Esophagus squamous epithelium (tissue), 5 donors: ENCODE measurements at places on chromosomes 6 and 20. TPM values are rescaled to one million over a fixed set of nuclear protein-coding genes. Genes with fewer than 3 reads are reported as not detected.

The CCM2L gene
- total RNA-seq = 4.8 TPM

DNA sequence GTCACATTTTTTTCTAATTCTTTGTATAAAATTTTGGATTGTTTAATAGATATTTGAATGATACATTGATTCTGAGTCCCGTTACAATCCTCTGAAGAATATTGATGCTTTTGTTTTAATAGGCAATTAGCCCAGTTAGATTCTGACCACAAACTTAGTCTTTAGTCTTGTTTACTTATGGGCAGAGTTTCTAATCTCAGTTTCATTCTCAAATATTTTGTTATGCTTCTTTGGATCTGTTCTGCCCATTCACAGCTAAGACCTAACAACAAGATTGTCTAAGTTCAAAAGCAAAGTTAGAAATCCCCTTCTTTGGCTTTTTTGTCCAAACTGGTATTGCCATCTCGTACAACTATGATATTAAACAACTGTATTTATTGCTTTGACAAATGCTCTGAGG is 58.0 kb downstream of the TBXT start:
- no peak overlapping the region for H3K4me3 ChIP-seq
- H3K4me1 ChIP-seq = no peaks in the 10 kb centered on the region
- no peak overlapping the region for H3K27ac ChIP-seq
- H3K27me3 ChIP-seq = no peaks in the 10 kb centered on the region
- DNase-seq = no peak

GRCh38 chr20:9711872-9712271 is 127.0 kb downstream of the PAK5 start:
- no peak for DNase-seq
- H3K4me1 ChIP-seq = no peaks in the 10 kb centered on the region
- H3K36me3 ChIP-seq = no peaks in the 10 kb centered on the region
- no peaks in the 10 kb centered on the region for H3K27me3 ChIP-seq
- no peak overlapping the region for H3K27ac ChIP-seq

GRCh38 chr20:50460608-50461267 is 49.4 kb upstream of the PTPN1 start:
- peaks cover 27% of the 10 kb centered on the region for H3K4me1 ChIP-seq
- peak overlapping the region; percentile 19 for H3K27ac ChIP-seq
- H3K27me3 ChIP-seq = no peaks in the 10 kb centered on the region
- H3K4me3 ChIP-seq = no peak overlapping the region
- no peak for DNase-seq

GRCh38 chr6:139161169-139161568 is 26.3 kb downstream of the HECA start:
- no peak for DNase-seq
- H3K27ac ChIP-seq = peak overlapping the region; percentile 62
- no peak overlapping the region for H3K4me3 ChIP-seq
- no peaks in the 10 kb centered on the region for H3K36me3 ChIP-seq
- no peaks in the 10 kb centered on the region for H3K27me3 ChIP-seq

- no peak overlapping the region for H3K4me3 ChIP-seq
- H3K27ac ChIP-seq = no peak overlapping the region
- no peak for DNase-seq
- H3K4me1 ChIP-seq = no peaks in the 10 kb centered on the region
Observed at GRCh38 chr6:85756982-85757381, 114.3 kb upstream of the SYNCRIP start.

DNA sequence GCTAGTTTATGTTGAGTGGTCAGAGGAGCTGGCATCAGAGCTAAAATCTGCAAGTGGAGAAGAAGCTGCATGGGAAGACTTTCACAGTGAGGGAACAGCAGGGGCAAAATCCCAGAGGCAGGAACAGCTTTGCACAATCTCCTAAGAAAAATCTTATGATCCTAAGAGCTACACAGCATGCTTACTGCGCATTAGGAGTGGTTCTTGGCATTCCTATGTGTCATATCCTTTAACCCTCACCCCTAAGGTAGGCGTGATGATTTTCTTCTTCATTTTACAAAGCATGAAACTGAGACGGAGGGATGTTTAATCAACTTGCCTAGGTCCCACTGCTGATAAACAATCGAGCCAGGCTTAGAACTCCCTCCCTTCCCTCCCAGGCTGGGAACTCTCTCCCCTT is 313.6 kb upstream of the SULF2 start:
- no peaks in the 10 kb centered on the region for H3K4me1 ChIP-seq
- no peaks in the 10 kb centered on the region for H3K27me3 ChIP-seq
- no peak overlapping the region for H3K27ac ChIP-seq
- no peaks in the 10 kb centered on the region for H3K36me3 ChIP-seq
- no peak for DNase-seq

DNA sequence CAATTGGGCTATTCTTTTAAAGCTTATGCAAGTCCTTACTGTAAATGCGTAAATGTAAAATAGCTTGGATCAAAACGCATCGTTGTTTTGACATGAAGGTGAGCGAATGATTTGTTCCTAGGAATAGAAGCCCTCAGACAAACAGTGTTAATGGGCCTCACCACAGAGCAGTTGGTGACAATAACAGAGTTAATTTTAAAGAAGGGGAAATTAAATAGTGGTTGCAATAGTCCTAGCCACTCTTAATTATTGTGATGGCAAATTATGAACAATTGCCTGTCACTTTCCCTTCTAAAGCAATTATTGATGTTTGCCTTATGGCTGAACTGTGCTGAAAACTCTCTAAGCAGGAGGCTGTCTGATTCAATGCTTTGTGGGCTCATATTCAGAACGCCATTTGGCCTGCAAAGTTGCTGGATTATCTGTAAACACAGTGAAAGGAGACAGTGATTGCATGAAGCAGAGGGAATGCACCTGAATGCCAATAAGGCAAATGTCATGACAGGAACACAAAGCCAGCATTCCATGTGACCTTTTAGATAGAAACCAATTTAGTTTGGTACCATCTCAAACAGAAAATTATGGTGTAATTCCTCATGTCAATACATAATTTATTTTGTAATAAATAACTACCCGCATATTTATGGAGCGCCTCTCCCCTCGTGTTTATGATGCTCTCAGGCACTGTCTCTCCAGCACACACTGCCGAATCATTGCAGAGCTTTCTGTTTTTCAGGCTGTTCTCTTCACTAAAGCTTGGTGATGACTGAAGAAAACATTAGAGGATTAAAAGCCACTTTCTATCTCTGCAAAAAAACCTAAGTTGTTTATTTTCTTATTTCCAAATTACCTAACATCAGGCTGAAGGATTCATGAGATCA is 387.5 kb downstream of the HACE1 start:
- H3K4me3 ChIP-seq = no peak overlapping the region
- DNase-seq = no peak
- H3K36me3 ChIP-seq = no peaks in the 10 kb centered on the region
- no peaks in the 10 kb centered on the region for H3K4me1 ChIP-seq
- no peaks in the 10 kb centered on the region for H3K27me3 ChIP-seq

The DEFB112 gene
- not detected for total RNA-seq

GRCh38 chr6:136568129-136568528 is 17.9 kb upstream of the MAP7 start:
- H3K36me3 ChIP-seq = peaks cover 53% of the 10 kb centered on the region
- no peak for DNase-seq
- H3K27me3 ChIP-seq = no peaks in the 10 kb centered on the region
- H3K27ac ChIP-seq = no peak overlapping the region
- no peaks in the 10 kb centered on the region for H3K4me1 ChIP-seq

GRCh38 chr6:80165143-80165542 is 58.7 kb downstream of the BCKDHB start:
- no peak for DNase-seq
- H3K4me1 ChIP-seq = peaks cover 4% of the 10 kb centered on the region
- H3K27me3 ChIP-seq = no peaks in the 10 kb centered on the region
- no peak overlapping the region for H3K27ac ChIP-seq

The FAM162B gene
- 6.5 TPM for total RNA-seq

- no peaks in the 10 kb centered on the region for H3K27me3 ChIP-seq
- H3K27ac ChIP-seq = no peak overlapping the region
- H3K4me3 ChIP-seq = no peak overlapping the region
- H3K36me3 ChIP-seq = no peaks in the 10 kb centered on the region
Observed at GRCh38 chr6:41161851-41162552, 914 bp downstream of the TREM2 start.

The OR12D3 gene
- not detected for total RNA-seq

- H3K27ac ChIP-seq = no peak overlapping the region
Observed at GRCh38 chr20:7358670-7359069, 581.6 kb downstream of the HAO1 start.
